ENCODE measurements at places on chromosomes 5 and 9. TPM values are rescaled to one million over a fixed set of nuclear protein-coding genes. Genes with fewer than 3 reads are reported as not detected.

MLANA gene
- 1.2 TPM for total RNA-seq

CCL28 gene
- total RNA-seq, result 3.6 TPM

RECK gene
- total RNA-seq, result 12.0 TPM

BAAT gene
- total RNA-seq, result 1.2 TPM

AQP7 gene
- total RNA-seq, result 0.48 TPM

ANKRD31 gene
- total RNA-seq, result 1.2 TPM

CNTFR gene
- not detected for total RNA-seq

F2R gene
- total RNA-seq, result 13.5 TPM

CCNJL gene
- 0.72 TPM for total RNA-seq

TLN1 gene
- total RNA-seq, result 273 TPM

MGAT4B gene
- total RNA-seq, result 43.3 TPM

ANKRD20A1 gene
- total RNA-seq, result 0.72 TPM

PCDHGA11 gene
- 7.9 TPM for total RNA-seq

SELENOP gene
- 148 TPM for total RNA-seq

GRCh38 chr5:29995154-29995553 lies 1198.3 kb upstream of the CDH6 start:
- no peak for DNase-seq

- DNase-seq, result no peak
Measured at GRCh38 chr5:67748165-67748690, 467.3 kb upstream of the PIK3R1 start.

DNA sequence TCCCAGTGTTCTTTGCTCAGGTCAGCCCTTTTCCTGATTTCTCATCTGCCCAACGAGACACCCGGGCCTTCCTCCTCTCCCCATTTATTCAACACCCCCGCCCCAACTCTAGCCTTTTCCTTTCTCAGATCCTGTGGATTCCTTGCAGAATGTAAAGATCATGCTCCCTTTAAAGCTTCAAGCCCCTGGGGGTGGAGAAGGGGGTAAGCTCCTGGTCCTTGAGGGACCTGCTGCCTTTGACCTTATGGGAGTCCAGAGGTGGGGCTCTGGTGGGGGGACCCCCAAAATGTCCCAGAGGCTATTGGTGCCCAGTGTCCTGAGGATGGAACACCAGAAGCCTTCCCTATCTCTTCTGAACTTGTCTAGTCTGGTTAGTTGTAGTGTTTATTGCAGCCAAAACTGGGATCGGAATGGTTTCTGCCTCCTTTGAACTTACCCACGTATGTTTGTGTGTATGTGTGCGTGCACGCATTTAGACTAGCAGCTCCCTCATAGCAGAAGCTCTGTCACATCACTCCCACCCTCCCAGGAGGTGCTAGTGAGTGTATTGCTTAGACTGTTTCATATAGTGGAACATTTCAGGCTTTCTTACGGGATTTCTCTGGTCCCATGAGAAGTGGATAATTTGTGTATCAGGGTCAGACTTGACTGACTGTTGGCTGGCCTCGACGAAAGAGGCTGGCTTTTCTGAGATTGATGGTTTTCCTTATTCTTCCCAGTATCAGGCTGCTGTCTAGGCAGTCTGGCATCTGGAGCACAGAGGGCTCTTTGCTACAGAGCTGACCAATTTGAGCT lies 1.1 kb downstream of the GALNT10 start:
- peak; percentile 70 for DNase-seq

DNA sequence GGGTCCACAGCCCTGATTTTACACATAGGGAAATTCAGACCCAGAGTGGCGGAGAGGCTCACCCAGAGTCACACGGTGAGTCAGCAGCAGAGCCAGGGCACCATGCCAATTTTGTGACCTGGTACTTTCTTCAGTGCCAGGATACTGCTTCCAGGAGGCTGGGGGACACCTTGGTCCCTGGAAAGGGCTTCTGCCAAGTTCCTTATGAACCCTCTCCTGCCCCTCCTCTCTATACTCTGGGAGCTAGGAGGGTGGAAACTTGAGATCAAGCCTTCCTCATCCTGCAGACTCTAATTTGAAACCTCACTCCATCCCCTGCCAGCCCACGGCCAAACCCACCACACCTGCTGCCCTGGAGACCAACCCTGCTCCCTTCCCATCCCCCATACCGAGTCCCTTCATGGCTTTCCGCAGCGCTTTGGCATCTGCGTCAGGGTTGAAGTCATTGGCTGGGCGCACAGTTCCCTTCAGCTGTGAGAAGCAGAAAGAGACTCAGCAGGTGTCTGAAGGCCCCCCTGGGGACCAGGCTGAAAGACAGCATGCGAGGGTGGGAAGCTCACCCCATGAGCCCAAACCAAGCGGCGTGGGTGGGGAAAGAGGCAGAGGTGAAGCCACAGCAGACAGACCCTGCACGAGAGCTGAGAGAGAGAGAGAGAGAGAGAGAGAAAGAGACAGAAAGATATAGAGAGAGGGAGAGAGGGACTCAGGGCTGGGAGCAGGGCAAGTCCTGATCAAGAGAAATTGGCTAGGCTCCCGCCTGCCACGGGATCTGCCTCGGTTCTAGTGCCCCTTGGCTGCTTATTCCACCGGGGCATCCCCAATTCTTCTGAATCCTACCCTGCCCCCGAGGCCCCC lies 33.5 kb downstream of the ANXA6 start:
- no peak for DNase-seq

- DNase-seq, result no peak
Measured at GRCh38 chr5:135713161-135713915, 121.1 kb upstream of the SLC25A48 start.

- peak; percentile 79 for DNase-seq
Measured at GRCh38 chr5:74623006-74623611, 17.4 kb downstream of the ENC1 start.

DNA sequence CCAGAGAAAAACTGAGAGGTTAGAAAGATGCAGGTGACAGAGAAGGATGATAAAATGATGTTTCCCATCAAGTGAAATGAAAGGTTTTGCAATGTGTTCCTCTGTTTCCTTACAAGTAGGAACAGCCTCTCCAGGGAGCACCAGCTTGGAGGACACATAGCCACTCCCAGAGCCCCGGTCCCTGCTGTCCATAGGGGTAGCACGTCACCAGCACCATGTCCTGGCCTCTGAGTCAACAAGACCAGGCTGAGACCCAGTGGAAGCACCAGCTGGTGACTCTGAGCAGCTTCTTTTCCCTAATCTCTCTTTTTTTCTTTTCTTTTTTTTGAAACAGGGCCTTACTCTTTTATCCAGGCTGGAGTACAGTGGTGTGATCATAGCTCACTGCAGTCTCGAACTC lies 19.4 kb upstream of the HMCN2 start:
- no peak for DNase-seq

- no peak for DNase-seq
Measured at GRCh38 chr5:147989994-147990393, 73.8 kb upstream of the SPINK5 start.

DNA sequence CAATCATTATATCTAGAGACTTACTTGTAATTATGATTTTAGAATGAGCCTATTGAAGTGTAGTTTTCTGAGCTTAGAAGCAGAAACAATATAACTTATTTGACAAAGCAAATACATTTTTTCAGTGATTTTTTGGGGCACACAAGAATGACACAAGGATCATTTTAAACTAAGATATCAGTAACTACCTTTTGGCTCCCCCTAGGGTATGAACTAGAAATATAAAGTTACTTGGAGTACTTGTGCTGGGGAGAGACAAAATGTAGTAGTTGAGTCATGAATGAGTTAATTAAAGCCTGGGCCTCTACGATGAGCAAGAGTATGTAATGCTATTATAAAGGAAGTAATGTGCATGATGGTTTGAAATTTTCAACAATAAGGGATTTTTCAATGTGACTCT lies 1244.1 kb upstream of the ACO1 start:
- no peak for DNase-seq

- DNase-seq, result peak; percentile 79
Measured at GRCh38 chr5:58842852-58843251, 260.0 kb downstream of the RAB3C start.

DNA sequence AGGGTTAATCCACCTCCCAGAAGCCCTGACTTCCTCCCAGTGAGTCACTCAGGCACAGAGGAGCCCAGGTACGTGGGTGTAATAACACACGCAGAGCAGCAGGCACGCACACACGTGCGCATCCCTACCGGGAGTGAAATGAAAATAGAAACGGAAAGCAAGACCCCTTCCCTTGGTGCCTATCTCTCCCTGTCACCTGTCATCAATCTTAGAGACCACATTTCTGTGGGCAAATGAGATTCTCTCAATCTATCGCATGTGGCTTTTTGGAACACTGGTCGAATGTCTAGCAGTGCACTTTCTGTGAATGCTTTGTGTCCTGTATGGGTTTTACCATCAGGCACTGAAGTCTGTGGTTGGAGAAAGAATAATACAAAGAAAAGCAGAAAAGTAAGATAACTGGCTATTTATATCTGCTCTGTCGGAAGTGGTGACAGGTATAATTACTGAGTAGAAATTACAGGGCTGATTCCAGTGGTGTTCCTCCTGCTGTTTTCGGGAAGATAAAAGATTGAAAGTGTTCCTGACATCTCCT lies 137.7 kb upstream of the GRIA1 start:
- no peak for DNase-seq

DNA sequence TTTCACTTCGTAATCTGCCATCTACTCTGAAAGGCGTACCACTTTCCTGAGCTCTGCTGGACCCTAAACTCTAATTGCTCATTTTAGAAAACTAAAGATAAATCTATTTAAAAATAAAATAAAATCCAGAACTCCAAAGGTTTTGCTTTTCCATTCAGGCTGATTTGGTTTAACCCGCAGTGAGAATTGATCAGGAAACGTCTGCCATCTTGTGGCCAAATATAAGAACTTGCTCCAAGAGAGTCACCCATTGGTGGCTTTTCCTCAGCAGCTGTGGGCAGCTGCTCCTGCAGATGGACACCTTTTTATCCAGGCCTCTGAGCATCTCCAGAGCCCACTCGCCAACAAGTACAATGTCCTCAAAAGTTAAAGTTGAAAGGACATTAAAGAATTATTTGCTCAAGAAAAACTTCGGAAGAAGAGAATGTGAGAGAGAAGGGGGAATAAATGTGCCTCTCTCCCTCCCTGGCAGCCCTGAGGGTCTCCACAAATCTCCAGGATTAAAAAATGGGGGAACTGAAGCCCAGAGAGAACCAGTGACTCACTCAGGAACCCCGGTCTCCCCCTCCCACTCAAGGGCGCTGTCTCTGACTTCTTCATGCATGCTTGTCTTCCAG lies 4.1 kb downstream of the SAXO1 start:
- peak; percentile 80 for DNase-seq

DNA sequence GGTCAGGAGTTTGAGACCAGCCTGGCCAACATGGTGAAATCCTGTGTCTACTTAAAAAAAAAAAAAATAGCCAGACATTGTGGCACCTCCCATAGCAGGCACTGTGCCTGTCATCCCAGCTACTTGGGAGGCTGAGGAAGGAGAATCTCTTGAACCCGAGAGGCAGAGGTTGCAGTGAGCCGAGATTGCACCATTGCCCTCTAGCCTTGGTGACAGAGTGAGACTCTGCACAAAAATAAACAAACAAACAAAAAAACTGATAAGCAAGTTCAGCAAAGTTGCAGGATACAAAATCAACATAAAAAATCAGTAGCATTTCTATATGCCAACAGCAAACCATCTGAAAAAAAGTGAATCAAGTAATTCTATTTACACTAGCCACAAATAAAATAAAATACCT lies 64.8 kb upstream of the TTC23L start:
- no peak for DNase-seq

- no peak for DNase-seq
Measured at GRCh38 chr5:179512452-179513000, 37.8 kb upstream of the RUFY1 start.

- DNase-seq, result no peak
Measured at GRCh38 chr5:130102960-130103359, 198.7 kb downstream of the CHSY3 start.

GRCh38 chr9:21455320-21455719 lies 15.1 kb downstream of the IFNA1 start:
- DNase-seq, result peak; percentile 3

DNA sequence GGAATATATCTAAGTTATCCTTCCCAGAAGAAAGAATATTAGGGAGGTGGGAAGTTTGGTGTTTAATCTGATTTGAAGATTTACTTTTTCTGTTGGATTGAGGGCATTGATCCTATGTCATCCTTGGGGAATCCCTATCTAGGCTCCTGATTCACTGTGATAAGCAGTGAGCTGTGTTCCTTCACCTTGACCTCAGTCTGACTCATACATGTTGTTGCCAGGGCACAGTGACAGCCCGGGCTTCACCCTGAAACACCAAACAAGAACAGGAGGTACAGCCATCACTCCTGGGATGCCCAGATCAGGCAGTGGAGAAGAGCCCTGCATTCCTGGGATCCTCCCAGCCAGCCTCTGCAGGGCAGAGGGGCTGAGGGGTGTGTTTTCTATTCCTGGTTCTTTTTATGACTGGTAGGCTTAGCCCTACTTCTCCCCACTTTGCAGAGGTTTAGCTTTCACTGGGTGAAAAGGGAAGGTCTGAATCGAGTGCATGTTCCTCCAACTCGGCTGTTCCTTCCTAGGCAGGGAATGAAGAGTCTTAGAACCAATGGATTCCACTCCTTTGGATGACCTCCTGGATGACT lies 3.1 kb upstream of the FAM53C start:
- no peak for DNase-seq

GRCh38 chr5:123344816-123345426 lies 78.3 kb downstream of the CEP120 start:
- DNase-seq, result peak; percentile 69

- no peak for DNase-seq
Measured at GRCh38 chr9:77005216-77005615, 14.2 kb upstream of the FOXB2 start.

DNA sequence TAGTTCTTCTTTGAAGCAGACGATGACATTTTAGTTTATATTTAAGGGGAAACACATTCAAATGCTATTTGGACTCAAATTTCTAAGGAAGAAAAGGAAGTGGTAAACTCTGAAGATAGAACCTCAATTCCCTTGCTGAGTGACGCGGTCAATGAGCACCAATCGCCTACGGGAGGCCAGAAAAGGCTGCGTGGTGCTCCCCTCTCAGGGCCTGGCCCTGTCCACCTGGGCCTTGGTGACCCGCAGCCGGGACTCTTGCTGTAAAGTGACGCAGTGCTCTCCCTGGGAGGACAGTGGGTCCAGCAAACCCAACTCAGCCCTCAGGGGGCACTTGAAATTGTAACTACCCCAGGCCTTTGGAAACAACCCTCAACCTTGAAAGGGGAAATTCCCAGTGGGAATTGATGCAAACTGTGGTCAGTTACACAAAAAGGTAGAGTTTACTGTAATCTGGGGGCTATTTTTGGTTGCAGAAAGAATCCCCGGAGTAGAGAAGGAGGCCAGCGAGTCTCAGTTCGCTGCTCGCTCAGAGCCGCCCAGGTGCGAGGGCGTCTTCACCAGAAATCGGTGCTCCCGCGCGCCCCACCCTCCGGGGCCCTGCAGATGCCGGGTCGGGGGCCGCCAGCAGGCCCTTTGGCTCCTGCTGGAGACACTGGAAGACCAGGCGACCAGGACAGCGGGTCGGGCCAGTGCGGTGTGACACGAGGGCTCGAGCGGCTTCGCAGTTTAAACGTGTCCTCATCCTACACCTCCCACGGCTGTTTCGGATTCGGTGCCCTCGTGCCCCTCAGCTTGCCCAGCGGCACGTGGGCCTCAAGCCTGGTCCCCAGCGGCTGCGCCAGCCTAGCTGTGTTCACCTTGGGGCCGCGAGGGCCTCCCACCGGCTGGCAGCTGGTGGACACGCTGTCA lies 1.4 kb upstream of the ANKRD33B start:
- DNase-seq, result no peak

DNA sequence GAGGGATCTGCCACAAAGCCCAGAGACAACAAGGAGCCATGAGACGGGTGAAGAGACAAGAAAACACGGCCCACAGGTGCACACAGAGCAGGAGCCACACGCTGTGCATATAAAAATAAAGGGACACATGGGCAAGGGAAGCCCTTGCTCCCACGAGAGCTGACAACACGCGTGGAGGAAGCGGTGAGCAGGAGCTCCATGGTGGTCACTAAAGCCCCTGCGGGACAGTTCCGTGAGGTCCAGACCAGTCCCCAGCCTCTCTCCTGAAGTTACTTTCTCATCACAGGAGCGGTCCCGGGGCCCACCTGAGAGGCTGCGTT lies 90.7 kb downstream of the CAMSAP1 start:
- DNase-seq, result no peak
